Activated CD4-positive, CD25-positive, alpha-beta regulatory T cell (primary cell): ENCODE measurements at places on chromosomes 11 and 22.

GRCh38 chr11:130817330-130817944 is 98.8 kb downstream of the SNX19 start:
- no peak for DNase-seq

- no peak for DNase-seq
These were observed 540.8 kb downstream of the SOX6 start for GRCh38 chr11:15815246-15816195.

DNA sequence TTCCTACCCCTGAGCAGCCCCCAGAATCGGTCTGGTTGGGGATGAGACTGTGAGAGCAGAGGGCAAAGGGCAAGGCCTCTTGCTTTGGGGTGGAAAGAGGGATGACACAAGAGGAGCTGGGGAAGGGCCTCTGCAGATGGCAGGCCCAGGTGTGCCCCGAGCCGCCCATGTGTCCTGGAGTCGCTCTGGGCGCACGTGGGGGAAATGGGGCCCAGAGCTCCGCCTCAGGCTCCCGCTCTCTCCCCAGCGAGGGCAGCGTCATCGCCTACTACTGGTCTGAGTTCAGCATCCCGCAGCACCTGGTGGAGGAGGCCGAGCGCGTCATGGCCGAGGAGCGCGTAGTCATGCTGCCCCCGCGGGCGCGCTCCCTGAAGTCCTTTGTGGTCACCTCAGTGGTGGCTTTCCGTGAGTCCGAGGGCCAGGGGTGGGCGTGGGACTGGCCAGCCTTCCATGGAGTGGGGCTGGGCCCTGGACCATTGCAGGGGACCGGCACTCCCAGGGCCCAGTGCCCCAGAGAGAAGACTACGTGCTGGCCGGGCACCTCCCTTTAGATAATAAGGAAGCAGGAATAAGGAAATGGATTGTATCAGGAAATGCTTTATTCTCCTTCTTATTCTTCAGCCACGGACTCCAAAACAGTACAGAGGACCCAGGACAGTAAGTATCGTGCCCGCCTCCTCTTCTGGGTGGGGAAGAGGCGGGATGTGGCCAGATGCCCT is 30.1 kb downstream of the ST14 start:
- DNase-seq, result no peak

DNA sequence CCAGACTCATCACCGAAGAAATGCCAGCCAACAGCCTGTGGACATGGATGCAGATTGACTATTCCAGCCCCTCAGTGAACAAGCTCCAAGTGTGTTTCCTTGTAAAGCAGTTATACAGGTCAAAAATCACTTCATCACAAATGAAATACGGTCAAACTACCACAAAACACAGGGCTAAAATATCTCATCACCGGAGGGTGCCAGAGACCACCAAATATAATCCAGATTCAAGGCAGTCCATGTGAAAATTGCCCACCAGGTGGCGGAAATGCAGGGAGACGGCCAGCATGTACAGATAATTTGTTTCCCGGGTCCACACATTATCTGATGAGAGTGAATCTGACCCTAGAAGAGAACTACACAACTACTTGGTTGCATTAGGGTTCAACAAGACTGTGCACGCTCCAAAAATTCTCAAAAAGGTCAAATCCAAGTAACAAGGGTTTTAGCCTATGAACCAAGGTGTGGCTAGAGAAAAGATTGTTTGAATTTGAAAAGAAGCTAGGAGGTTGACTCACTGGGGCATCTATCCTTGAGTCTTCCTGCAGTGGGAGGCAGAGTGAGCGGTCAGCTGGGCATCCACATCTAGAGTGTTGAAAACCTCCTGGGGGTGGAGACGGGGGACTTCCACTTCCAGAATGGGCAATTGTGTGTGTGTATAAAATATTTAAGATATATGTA is 71.7 kb downstream of the IGLL5 start:
- peak; percentile 16 for DNase-seq

GRCh38 chr22:39546889-39547586 is 14.5 kb upstream of the RPS19BP1 start:
- no peak for DNase-seq

- peak; percentile 71 for DNase-seq
These were observed 1.1 kb downstream of the CFL1 start for GRCh38 chr11:65856689-65857499.

DNA sequence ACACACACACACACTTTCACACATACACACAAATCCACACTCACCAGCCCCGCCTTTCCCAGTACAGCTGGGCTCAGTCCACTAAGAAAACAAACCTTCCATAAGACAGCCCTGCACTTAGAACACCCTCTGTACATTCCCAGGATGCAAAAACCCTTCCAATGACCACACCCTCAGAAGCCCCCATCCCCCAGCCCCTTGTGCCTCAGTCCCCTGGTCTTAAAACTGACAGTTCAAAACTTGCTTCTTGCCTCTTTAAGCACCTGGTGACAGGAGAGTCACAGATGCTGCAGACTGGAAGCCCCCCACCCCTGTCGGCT is 23.0 kb downstream of the APLNR start:
- DNase-seq, result no peak

- DNase-seq, result no peak
These were observed 39.4 kb downstream of the IRAG1 start for GRCh38 chr11:10653946-10654810.

DNA sequence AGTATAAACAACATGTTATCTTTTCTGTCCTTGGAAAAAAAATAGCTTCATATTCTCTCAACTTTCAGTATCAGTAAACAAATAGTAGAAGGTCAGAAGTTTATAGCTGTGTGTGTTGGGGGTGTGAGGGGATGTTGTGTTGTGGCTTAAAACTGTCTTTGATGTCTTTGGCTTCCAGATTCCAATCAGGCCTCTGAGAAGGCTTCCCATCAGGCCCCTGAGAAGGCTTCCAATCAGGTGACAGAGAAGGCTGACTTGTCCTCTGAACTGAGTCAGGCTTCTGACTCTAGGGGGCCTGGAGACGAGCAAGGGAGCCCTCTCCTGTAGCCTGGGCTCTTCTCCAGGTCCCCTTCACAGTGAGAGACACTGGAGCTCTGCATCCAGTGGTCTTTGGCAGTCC is 9.3 kb downstream of the MTFP1 start:
- no peak for DNase-seq

DNA sequence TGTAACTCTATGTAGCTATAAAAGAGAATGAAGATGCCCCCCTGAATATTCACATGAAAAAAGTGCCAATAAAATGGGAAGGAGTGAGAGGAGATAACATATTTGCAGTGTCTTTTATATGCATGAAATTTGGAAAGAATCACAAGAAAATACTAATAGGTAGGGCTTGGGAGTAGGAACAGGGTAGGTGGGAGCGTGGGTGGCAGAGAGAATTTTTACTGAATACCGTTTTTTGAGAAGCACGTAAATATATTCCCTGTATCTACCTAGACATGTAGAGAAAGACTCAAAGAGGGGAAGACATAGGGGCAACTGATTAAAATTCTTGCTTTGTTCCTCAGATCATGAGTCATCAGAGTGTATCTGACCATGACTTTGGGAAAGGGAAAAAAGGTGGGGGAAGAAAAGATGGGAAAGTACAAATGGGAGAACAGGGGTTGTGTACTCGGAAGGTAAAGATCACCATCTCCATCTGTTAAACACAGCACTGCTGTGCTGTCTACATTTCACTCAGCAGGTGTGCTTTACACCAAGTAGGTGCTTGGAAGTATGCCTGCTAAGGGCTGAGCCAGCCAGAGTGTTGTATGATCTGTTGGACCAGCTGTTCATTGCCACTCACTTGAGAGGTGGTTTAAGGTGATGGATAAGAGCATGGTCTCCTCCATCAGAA is 16.0 kb downstream of the PRR5L start:
- no peak for DNase-seq

- no peak for DNase-seq
These were observed 44.2 kb downstream of the CCDC81 start for GRCh38 chr11:86418917-86419316.

DNA sequence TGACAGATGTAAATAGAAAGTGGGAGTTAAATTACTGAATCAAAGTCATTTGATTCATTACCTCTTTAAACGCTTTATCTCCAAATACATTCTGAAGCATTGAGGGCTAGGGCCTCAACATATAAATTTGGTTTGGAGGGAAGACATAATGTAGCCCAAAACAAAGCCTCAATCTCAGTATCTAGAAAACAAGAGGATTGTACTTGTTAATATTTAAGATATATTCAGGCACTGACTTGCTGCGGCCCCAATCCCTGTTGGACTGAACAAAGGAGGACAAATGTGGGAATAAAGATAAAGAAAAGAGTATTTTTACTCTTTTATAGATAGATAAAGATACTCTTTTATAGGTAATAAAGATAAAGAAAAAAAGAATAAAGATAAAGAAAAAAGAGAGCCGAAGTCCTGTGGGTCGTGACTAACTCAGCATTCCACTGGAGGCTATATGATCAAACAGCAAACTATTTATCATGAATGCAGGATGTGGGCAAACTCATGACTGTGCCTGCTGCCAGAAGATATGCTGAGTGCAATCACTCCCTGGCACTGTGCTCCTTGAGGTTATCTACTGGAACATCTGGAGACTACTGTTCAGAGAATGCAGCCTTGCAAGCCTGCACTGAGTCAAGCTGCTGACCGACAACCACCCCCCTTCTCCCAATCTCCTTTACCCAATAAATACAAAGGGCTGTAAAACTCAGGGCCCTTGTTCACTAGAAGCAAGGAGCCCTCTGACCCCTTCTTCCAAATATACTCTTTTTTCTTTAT is 6.9 kb downstream of the OR10V1 start:
- DNase-seq, result no peak

DNA sequence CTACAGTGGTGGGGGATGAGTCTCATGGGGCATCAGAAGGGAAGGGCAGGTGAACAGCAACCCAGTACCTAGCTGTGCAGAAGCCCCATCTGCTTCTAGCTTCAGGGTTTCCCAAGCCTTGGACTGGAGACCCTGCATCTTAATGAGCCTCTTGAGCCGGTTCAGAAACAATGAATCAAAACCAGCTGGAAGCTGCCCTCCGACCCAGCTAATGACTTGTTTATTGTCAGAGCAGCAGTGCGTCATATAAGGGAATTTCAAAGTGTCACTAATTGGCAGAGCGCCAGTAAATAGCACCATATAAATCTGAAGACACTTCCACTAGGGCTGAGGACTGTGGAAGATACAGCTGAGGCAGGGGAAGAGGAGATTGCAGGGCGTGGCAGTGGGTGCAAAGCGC is 57.5 kb downstream of the RPUSD4 start:
- no peak for DNase-seq

DNA sequence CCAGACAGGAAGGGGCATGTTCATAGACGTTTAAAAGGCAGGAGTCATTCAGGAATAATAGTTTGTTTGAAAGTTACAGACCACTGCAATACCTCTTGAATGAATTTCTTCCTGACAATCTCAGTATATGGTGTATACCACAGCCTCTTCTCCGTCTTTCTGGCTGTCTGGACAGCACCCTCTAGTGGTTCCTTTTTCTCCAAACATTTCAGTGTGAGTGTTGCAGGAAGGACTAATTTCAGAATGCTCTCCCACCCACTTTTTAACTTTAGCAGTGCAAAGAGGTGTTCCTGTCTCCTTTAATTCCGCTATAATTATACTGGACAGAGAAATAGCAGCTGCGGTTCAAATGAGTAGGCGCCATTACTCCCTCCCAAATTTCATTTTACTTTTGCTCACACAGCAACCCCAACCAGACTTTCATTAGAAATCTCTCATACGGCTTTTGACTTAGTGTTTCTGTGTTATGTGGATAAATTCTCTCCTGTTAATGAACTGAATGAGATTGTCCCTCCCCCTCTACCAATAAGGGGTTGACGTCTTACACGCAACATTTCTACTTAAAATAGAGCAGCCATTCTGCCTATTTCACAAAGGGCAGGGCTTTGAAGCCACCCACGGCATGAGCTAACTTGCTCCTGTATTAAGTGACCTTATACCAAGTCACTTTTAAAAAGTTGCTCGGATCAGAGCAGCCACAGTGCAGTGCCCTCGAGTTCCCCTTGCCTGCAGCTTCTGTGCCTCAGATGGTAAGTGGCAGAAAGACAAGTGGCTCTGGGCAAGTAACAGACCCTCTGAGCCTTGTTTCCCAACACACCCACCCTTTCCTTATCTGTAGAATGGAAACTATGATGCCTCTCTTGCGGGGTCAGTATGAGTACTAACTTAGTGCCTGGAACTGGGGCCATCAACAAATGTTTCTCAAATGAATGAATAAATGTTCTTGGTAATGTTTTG is 368.6 kb downstream of the OPCML start:
- DNase-seq, result no peak

DNA sequence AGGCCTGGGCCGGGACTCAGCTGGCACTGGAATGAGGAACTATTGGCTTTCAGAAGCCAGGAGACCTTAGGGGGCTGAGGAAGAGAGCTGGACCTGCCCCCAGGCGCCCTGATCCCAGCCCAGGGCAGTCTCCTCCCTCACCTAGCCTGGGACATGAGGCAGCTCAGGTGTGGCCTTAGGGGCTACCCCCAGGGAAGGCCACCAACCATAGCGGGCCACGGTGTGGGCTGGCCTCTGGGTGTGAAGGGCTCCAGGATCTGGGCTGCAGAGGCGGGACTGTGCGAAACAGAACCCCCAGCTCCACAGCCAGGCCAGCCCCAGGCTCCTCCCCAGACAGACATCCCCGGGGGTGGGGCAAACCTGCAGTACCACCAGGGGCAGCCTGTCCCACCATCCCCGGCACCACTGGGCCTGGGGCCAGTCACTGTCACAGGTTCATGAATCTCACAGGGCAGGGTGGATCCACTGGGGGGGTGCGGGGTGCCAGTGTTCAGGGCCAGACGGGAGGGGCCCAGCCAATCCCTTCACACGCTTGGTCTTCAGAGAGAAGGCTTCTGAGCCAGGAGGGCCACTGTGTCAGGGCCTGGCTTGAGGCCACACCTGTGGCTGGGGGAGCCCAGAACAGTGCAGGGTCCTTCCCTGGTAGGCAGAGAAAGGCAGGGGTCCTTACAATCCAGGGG is 3.5 kb downstream of the PLXNB2 start:
- no peak for DNase-seq

GRCh38 chr22:45895436-45896152 is 81.4 kb downstream of the WNT7B start:
- no peak for DNase-seq

DNA sequence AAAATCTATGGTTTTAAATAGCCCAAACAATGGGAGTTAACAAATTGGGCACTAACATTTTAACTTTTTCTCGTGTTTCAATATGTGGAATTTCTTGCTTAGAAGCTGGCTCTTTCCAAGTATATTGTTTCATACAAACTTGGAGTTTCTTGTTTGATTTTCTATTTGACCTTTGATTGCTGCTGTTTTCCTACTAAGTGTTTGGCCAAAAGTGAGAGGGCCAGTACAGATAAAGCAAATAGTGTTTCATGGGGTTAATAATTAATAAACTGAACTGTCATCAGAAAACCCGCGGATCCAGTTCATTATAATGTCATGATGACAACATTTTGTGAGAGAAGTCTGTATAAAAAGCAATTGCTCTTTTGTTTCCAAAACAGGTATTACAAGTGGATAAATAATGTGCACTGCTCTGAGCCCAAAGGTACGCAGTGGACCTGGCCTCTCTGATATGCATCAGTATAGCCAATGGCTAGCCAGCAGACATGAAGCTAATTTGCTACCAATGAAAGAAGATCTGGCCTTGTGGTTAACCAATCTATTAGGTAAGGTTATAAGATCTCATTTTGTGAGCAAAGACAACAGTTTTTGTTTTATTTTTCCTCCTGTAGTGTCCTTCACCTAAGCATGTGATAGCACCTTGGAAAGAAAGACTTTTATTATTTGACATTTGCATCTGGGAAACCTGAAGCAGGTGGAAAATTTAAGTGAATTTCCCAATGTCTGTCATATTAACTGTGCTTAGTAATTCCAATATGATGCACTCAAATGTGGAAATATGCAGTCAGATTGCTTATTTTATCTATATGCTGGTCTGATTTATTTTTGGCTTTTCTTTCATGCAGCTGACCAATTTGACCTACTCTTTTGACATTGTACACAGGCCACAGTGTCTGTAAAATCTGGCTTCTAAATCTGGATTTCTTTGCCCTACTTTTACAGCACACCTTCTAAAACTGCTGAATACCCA is 8.3 kb downstream of the GAS2 start:
- no peak for DNase-seq
